Testis (tissue), 5 donors: ENCODE measurements at places on chromosomes 5 and 9. TPM values are rescaled to one million over a fixed set of nuclear protein-coding genes. Genes with fewer than 3 reads are reported as not detected.
A peak's percentile ranks its signal among the peaks of the same experiment; 100 is the strongest.

The KCNMB1 gene
- polyA plus RNA-seq = 4.6 TPM

GRCh38 chr5:93567424-93567823, 13.6 kb downstream of the NR2F1-AS1 start:
- DNase-seq = no peak
- no peak overlapping the region for H3K4me3 ChIP-seq
- no peaks in the 10 kb centered on the region for H3K4me1 ChIP-seq
- H3K27me3 ChIP-seq = no peaks in the 10 kb centered on the region

DNA sequence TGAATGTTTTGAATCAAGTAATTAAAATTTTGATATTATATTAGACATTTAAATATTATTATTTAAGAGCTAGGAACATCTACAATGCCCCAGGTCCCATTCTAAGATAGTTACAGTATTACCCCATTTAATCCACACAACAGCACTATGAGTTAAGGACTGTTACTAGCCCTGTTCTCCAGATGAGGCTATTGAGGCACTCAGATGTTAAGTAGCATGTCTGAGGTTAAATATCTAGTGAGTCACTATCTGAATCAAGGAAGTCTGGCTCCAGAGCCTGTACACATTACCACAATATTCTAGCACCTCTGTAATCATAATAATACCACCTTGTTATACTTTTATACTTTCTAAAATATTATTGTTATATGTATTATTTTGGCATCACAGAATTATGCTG, 304.6 kb downstream of the PDE4D start:
- H3K4me3 ChIP-seq = no peak overlapping the region
- H3K4me1 ChIP-seq = no peaks in the 10 kb centered on the region
- H3K36me3 ChIP-seq = no peaks in the 10 kb centered on the region
- DNase-seq = no peak

- no peak overlapping the region for H3K4me3 ChIP-seq
- no peaks in the 10 kb centered on the region for H3K4me1 ChIP-seq
Observed at GRCh38 chr5:10031817-10032216, 217.9 kb downstream of the ATPSCKMT start.

The ANKRD55 gene
- 28.1 TPM for polyA plus RNA-seq

GRCh38 chr9:131656356-131657036, 83.4 kb downstream of the RAPGEF1 start:
- H3K27me3 ChIP-seq = no peaks in the 10 kb centered on the region
- no peak overlapping the region for H3K4me3 ChIP-seq
- peak; percentile 58 for DNase-seq
- no peak overlapping the region for H3K27ac ChIP-seq
- no peaks in the 10 kb centered on the region for H3K36me3 ChIP-seq
- peaks cover 14% of the 10 kb centered on the region for H3K4me1 ChIP-seq
